ENCODE measurements at places on chromosomes 7 and 10.

DNA sequence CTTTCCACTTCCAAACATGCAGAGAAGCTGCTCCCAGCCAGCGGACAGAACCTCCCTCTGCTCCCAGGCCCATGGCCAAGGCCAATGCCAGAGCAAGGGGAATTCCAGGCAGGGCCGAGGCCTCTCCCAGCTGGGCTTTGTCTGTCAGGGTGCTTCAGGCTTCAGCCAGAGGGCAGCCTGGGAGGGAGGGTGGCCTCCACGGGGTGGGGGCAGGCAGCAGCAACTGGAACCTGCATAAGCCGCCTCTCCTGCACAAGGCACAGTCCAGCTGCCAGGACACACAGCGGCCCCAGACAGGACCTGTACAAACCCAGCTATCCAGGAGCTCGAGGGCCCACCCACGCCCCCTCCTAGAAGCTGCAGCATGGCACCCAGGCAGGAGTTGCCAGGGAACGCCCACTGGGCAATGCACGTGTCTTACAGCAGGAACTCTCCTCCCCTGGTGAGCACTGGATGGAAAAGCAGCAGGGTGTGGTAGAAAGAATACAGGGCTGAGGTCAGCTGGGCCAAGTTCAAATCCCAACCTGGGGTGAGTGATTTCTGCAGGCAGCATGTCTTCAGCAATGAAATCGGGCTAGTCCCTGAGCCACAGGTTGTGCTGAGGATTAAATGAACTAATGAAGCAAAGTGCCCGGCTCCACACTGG, 7.6 kb downstream of the FAM53B start:
- DNase-seq: no peak

DNA sequence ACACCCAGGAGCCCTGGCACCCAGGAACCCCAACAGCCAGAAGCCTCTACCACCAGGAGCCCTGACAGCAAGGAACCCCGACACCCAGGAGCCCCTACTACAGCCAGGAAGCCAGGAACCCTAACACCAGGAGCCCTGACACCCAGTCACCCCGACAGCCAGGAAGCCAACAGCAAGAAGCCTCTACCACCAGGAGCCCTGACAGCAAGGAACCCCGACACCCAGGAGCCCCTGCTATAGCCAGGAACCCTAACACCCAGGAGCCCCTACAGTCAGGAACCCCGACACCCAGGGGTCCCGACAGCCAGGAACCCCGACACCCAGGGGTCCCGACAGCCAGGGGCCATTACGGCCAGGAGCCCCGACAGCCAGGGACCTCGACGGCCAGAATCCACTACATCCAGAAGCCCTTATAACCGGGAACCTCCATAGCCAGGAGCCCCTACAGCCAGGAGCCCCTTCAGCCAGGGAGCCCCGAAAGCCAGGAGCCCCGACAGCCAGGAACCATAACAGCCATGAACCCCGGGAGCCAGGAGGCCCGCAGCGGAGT, 440 bp upstream of the GLRX3 start:
- DNase-seq: no peak

DNA sequence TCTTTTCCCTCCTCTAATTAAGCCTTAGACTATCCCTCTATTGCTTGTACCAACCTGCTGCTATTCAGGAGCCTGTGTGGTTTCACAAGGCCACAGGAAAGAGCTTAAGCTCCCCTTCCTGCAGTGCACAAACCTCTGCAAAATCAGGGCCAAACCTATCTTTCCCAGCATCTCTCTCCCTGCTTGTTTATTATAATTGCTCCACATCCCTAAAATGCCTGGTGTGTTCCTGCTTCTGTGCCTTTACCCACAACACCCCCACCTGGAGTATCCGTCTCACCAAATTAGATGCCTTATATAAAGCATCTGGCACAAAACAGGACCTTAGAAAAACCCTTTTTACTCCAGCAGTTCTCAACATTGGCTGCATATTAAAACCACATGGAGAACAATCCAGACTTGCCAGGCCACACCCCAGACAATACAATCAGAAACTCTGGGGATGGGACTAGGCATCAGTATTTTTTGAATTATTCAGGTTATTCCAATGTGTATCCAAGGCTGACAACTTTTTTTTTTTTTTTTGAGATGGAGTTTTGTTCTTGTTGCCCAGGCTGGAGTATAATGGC, 16.7 kb downstream of the SEC31B start:
- DNase-seq: no peak

GRCh38 chr7:38317515-38317914, 44.1 kb upstream of the TARP start:
- DNase-seq: no peak

DNA sequence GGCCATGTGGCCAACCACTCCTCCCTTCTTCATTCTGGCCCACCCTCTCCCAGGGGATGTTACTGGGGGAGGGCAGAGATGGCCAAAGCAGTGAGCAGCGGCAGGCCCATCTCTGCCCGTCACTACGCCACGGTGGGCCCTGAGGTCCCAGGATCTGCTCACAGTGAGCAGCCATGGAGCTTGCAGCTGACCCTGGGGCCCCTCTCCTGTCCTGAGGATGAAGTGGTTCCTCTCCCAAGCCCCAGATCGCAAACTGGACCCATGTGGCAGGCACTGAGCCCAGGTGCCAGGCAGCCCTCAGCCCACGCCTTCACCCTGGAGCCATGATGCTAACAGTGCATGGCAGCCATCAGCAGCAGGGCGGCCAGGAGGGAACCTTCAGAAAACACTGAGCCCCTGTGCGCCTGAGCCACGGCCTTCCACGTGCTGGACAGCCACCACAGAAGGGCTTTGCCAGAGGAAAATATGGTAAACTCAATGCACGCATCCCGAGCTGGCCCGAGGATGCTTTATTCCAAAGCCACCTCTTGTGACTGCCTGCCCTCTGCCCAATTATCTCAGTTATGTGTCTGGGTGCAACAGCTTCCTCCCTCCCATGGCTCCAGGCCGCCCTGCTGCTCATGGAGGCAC, 485.7 kb downstream of the PTPRN2 start:
- no peak for DNase-seq

- no peak for DNase-seq
Measured at GRCh38 chr10:33573606-33574005, 239.1 kb upstream of the NRP1 start.

DNA sequence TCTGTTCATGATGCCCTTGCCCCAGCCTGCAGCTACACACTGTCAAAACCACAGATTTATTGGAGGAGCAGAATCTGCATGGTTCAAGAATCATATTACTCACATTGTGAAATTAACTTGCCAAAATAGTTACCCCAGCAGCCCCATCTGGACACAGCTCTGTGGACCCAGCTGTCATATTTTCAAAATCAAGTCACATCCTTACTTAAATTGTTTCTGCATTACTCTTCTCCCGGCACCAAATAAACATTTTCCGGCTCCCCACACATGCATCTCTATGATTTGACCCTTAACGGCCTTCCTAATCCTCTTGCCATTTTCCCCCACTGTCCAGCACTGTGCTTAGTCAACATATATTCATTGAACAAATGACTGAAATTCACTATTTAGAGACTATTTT, 43.8 kb upstream of the GPR26 start:
- DNase-seq: no peak

GRCh38 chr10:4270116-4270515, 485.1 kb upstream of the KLF6 start:
- DNase-seq: no peak

- DNase-seq: no peak
Measured at GRCh38 chr7:117916309-117916708, 43.1 kb upstream of the CTTNBP2 start.

DNA sequence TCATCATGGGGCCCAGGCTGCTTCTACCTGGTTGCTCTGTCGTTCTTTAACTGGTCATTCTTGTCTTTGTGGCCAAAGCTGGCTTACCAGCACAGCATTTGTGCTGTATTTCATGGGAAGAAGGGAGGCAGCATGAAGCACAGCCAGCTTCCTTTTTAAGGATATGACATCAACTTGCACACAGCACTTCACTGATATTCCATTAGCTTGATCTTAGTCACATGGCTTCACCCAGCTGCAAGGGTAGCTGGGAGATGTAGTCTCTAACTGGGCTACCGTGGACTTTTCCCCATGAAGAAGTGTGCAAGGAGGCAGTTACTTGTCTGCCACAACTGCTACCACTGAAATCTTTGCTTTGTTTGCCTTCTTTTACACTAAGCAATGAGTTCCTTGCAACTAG, 525.2 kb downstream of the LRMDA start:
- no peak for DNase-seq

GRCh38 chr7:29564496-29565223, 1.0 kb downstream of the PRR15 start:
- no peak for DNase-seq

DNA sequence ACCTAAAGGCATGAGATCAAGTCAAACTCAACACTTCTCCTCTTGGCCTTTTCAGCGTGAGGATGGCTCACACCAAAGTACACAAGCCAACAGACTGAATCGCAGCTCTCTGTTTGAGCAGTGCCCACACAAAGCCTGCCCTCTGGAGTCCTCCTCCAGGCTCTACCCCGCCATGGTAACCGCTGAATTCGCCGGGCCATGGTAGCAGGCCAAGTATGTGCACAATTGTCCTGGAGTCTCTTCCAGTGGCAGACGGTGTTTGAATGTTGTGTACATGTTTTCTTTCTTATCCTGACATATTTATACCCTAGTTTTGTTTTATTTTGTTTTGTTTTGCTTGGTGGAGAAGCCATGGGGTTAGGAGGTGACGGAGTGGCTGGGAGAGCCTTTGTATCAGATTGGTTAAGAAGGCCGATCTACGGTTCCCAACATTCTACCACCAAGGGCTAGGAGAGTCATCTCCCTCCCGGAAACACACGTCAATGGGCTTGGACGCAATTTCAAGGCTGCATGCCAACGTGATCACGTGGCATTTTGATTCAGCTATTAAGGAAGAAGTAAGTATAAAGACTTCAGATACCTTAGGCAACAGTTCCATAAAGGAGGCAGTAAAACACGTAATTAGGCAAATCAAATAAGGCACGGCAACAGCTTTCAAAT, 12.1 kb upstream of the SHH start:
- no peak for DNase-seq

DNA sequence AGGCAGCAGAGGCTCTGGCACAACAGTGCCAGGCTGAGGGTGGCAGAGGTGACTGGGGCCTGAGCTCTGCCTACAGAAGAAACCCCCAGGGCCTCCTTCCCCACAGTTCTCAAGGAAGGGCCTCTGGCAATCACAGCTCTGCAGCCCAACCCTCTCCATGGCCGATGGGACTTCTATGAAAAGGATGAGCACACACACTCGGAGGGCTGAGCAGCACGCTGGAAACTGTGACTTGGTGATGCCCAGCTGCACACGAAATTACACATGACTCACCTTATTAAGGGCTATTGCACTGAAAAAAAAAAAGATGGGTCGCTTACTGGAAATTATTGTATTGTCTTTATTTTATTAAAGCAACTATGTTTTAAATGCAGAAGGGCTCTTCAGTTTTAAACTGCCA, 42.9 kb upstream of the LRRC18 start:
- DNase-seq: no peak
